MV-4-11 (cell line): ENCODE measurements at places on chromosomes 2 and 18.

DNA sequence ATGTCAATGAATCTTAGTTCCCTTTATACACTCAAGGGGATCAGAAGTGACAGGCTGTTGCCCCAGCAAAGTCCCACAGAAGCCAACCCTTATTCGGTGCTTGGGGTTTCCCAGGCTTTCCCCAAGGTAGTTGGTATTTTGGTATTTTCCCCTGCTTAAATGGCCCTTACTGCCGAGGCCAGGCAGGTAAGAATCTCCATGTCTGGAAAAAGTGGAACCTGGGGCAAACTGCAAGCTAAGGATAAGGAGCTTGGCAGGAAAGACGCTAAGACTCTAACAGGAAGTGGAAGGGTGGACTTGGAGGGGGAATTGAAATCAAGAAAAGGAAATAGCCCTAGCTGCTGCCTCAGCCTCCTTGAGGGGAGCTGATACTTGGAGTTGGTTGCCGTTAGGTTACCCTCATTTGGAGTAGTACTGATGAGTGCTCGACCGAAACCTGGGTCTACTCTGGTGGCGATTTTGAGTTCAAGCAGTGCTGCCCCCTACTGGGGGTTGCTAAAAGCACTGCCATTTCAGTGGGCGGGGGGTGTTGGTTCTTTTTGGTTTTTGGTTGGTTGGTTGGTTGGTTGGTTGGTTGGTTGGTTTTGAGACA is 3.3 kb upstream of the GPBAR1 start:
- peak; percentile 99 for DNase-seq

- DNase-seq = no peak
Measured at GRCh38 chr2:204416236-204416635, 129.0 kb upstream of the PARD3B start.

- no peak for DNase-seq
Measured at GRCh38 chr2:120314690-120315366, 31.1 kb upstream of the INHBB start.

DNA sequence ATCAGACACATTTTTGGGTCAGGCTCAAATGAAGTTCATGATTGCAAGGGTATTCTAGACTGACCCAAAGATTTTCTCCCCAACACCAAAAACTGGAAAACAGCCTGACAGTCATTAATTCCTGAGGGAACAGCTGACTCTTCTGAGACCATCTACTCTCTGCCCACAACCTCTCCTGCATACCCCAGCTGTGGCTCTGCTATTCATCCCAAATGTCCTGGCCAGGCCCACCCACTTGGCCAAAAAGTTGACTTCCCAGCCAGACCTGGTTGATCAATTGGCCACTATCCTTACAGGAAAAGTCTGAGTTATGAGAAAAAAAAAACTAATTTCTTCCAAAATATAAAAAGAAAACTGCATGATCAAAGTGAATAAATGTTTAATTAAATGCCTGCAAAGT is 103.8 kb upstream of the ST3GAL5 start:
- DNase-seq = no peak

GRCh38 chr2:143468341-143468888 is 339.2 kb downstream of the ARHGAP15 start:
- DNase-seq = no peak

DNA sequence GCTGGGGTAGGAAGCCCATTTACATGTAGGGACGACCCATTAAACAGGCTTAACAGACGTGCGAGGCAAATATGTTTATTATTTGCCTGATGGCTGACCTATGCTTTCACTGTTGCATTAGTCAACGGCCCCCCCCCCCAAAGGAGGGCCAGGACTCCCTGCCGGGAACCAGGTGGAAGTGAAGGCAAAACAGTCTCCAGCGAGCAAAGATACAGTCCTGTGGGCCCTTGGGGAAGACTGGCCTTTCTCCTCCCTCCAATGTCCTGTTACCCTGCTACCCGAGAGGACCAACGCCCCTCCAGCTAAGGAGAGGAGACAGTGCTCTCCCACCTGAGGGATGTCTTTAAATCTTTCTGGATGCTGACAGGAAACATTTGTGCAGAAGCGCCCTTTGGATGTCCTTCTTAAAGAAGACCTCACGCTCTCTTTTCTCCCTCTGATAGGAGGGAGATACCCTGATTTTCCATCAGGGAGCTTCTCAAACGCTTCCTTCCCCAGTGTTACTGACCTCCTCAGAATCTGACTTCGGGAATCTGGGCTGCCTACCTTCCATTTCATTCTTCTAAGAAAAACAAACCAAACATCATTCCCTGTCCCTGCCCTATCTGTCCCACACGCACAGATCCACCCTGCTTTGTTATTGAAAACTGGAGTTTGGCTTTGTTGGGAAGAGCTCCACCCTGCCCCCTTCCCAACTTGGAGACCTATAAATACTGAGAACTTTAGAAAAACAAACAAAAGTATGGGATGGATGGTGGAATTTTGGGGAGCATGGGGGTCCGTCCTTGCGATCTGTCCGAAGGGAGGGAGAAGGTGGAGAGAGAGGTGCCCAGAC is 135.9 kb upstream of the SIX3 start:
- DNase-seq = no peak

- no peak for DNase-seq
Measured at GRCh38 chr2:143296089-143296488, 166.9 kb downstream of the ARHGAP15 start.

DNA sequence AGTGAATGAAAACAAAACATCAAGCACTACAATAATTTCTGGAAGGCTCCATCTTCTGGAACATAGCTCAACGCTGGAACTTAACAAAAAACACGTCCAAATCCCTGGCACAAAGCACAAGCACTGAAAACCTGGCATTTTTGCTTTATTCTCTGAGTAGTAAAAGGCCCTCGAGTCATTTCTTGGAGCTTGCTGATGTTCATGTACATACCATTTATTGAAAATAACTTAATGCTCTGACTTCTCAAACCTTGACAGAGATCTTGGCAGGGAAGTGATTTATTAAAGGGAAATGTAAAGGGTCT is 76.5 kb upstream of the STK17B start:
- DNase-seq = no peak

DNA sequence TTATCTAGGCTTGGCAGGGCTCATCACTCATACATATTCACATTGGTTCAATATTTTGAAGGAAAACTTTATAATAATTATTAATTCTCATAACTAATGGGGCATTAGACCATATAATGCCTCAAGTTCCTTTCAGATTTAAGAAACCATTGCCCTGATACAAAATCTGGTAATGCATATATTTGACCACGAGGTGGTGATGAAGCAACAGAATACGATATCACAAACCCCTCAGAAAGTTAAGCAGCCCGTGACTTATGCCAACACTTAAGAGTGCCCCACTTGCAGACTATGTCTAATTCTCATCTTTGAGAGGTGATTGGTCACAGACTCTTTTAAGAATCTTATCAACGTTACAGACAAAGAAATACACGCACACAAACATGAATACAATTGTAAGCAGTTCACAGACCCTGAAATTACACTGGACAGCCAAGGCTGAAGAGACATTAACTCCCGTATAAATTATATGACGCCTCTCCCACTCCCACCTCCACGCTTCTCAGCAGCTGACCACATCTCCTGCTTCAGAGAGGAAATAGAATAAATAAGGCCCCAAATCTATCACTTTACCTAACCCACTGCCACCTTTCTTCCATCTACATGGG is 20.7 kb upstream of the DNAH6 start:
- DNase-seq = peak; percentile 47

- no peak for DNase-seq
Measured at GRCh38 chr2:219470429-219470828, 28.3 kb upstream of the GMPPA start.

GRCh38 chr2:205932861-205933260 is 153.1 kb downstream of the INO80D start:
- DNase-seq = peak; percentile 19

GRCh38 chr18:3851159-3851558 is 401.2 kb downstream of the TGIF1 start:
- no peak for DNase-seq

DNA sequence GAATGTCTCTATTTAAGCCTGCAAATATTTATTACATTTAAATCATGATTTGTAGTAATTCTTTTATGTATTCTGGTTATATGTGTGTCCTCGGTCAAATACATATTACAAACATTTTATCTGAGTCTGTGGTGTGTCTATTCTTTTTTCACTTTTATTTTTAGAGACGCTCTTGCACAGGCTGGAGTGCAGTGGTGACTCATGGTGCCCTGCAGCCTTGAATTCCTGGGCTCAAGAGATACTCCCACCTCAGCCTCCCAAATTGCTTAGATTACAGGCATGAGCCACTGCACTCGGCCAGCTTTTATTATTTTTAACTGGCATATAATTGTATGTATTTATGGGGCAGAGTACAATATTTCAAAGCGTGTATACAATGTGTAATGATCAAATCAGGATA is 47.5 kb downstream of the ARID5A start:
- DNase-seq = no peak

DNA sequence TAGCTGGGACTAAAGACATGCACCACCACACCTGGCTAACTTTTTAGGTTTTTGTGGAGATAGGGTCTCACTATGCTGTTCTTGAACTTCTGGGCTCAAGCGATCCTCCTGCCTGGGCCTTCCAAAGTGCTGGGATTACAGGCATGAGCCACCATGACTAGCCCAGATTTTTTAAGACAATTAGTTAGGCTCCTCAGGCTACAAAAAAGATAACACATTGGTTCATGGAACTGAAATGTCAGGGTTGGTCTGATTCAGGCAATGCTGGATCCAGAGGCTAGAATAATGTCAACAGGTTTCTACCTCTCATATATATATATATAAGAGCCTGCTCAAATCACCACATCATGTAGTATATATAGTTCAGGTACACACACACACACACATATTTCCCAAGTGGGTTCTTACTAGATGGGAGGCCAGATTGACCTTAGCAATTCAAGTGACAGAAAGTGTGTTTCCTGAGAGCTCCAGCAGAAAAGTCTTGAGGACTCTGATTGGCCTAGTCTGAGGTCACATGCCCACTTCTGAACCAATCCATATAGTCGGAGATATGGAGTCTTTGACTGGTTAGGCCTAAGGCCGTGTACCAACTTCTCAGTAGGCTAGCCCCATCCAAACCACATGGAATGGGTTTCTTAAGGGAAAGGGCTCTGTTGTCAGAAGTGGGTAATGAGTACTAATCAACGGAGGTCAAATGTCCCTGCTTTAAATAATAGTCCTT is 72.6 kb upstream of the LAPTM4A start:
- no peak for DNase-seq

GRCh38 chr2:67842375-67842959 is 220.3 kb downstream of the C1D start:
- DNase-seq = no peak

- peak; percentile 67 for DNase-seq
Measured at GRCh38 chr2:146734042-146734820, 1110.6 kb upstream of the ACVR2A start.

DNA sequence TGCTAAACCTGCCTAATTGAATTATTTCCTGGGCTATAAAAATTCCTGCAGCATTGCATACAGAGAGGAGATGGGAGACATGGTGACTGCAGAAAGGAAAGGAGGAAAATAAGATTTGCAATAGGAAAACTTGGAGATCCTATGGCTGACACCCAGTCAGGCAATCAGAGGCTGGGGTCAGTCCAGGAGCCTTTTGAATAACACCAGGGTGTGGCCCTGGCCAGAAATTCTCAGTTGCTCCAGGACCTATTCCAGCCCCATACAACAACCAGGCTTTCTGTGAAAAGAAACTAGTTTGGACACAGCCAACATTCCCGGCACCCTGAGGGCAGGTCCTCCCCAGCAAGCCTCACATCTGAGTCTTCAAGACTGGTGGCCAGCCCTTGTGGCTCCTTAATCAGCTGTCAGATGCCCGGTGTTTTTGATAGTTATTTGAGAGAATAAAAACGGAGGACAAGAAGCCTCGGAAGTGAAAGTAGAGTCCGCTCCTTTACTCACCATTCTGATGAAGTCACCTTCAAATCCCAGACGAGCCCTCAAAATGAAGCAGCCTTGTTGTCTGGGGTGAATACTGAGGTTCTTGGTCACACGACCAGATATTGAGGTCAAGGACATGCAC is 31.1 kb upstream of the GMCL1 start:
- DNase-seq = no peak

DNA sequence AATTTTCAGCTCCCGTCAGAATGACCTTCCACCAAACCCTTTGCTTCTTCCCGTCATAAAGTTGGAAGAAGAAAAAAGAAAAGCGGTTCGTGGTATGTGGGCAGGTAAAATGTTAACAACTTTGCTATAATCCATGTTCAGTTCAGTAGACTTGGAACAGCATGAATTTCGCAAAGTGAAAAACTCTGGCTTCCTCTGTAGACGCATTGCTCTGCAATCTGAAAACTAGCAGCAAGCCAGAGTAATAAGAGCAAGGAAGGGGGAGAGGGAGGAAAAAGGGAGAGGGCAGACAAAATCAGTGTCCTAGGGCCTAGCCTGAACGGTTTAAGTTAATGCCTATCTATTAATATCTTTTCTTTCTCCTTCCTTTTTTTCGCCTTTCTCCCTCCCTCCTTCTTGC is 26.7 kb upstream of the CHRNA1 start:
- no peak for DNase-seq

DNA sequence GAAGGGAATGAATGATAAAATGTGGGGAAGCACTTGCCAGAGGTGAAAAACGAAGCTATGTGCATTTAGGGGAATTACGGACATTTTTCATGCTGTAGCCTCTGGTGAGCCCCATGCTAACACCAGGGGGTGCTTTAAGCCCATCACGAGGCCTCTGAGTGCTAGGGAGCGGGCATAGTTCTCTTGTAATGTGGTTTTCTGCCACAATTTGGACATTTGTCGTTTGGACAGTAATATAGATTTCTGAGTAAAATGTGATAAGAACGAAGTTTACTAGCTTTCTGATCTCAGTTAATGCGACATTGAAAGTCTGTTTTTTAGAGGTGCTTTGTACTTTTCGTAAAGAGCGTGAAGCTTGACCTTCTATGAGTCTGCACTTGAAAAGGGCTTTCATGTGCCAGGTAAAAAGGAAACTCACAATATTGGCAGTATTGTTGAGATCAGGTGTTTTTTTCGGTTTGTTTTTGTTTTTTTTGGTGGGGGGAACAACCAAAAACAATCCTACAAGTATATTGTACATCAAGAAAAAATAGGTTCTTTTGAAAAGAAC is 50.6 kb downstream of the TRAF3IP1 start:
- peak; percentile 76 for DNase-seq

DNA sequence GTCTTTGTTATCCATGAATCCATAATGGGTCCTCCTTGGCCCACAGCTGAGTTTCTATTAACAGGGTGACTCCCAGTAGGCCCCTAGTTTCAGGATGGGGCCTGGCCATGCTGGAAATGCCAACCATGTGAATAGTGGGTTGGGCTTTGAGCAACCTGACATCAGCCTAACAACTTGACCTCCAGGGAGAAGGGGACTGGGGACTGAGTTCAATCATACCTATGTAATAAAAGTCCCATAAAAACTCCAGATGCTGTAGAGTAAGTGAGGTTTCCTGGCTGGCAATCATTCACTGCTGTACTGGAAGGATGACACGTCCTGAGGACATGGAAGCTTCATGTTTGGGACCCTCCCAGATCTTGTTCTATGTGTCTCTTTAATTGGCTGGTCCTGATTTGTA is 7.9 kb downstream of the REV1 start:
- no peak for DNase-seq

- DNase-seq = no peak
Measured at GRCh38 chr18:42038936-42039335, 83.9 kb downstream of the PIK3C3 start.
